ENCODE measurements at places on chromosomes 11 and 22. TPM values are rescaled to one million over a fixed set of nuclear protein-coding genes. Genes with fewer than 3 reads are reported as not detected.
A peak's percentile ranks its signal among the peaks of the same experiment; 100 is the strongest.

PANX2 gene
- polyA plus RNA-seq = 0.68 TPM

DNA sequence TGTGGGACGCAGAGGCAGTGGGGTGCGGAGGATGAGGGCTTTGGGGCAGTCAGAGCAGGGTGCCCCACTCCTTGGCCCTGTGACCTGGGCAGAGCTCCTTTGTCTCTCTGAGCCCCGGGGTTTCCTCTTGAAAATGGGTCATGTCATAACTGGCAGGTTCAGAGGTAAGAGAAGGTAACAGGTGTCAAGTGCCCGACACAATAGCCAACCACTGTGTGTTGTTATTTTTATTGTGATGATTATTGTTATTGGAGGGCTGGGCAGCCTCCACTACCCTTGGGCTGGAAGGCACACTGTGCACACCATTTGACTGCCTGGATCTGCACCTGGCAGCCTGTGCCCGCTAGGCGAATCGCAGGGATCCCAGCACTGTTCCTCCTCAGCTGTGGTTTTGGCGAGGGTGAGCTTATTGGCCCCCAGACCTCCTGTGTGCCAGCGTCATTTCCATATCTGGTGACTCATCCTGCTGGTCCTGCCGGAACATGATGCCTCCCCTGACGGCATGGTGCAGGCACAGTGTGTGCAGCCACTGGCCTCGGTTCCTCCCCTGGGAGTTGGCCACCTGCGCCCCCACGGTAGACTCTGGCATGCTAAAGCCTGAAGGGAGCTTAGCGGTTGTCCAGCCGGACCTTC is 15.4 kb upstream of the SOX10 start:
- DNase-seq = peak; percentile 57

DNA sequence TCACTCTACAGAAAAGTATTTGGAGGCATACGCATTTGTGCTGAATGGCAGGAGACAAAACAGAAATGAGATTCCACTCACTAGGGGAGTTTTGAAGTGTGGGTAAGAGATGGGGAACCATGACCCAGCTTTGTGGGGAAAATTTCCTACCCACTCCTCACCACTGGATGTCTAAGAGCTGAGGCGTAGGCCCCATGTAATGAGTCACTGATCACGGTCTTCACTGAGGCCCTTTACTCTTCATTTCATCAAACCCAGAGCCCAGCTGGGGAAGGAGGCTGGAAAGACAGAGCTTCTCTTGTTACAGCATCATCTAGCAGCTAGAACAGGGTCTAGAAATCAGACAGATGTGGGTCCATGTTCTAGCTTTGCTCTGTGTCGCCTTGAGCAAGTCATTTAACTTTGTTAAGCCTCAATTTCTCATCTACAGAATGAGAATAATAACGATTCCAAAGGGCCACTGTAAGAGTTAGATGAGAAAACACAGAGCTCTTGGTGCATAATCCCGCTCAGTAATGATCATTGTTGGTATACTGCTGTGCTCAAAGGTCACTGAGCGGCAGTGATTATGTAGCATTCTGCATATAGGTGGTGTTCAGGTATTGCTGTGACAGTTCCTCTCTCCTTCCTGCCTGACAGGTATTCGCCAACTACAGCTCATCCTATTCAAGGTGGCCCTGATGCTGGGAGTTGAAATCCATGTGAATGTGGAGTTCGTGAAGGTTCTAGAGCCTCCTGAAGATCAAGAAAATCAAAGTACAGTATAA is 97.2 kb downstream of the MICAL2 start:
- no peak for DNase-seq

- no peak for DNase-seq
Measured at GRCh38 chr11:59783632-59784090, 26.9 kb downstream of the MRPL16 start.

DNA sequence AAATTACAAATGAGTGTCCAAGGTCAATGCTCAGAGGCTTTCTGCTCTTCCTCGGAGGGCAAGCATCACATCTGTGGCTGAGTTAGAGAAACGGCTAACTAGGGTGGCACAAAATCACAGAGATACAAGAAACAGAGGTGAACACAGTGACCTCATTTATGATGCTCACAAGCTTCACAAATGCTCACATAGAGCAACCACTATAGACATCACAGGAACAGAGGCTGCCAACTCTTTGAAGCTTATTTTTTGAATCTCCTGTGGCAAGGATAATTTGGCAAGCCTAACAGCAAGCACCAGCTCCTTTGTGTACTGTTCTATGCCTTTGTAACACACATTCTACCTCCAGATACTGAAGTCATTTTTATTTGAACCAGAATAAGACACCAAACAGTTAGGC is 416.5 kb upstream of the DDI1 start:
- no peak for DNase-seq

BRSK2 gene
- polyA plus RNA-seq = 2.3 TPM

HEPHL1 gene
- not detected for polyA plus RNA-seq

PRG3 gene
- polyA plus RNA-seq = not detected

- peak; percentile 90 for DNase-seq
Measured at GRCh38 chr22:45671783-45672563, at the start of gene ATXN10. ATXN10 (plus strand) TSS chr22:45671834; CDS start chr22:45672064, 230 bp downstream.

PAX6 gene
- polyA plus RNA-seq = 0.02 TPM

- DNase-seq = no peak
Measured at GRCh38 chr11:130145975-130146776, 13.4 kb upstream of the ST14 start.

- DNase-seq = no peak
Measured at GRCh38 chr22:26779108-26779507, 121.7 kb downstream of the MIAT start.

Measured in right cardiac atrium (tissue), 5 donors.